Ovary (tissue), 10 donors: ENCODE measurements at places on chromosomes 5 and 9.

- no peak for DNase-seq
- no peaks in the 10 kb centered on the region for H3K27me3 ChIP-seq
- H3K4me3 ChIP-seq, result no peak overlapping the region
Observed at GRCh38 chr9:22052376-22052945, 43.4 kb upstream of the CDKN2B start.

GRCh38 chr5:107705402-107706014 is 34.8 kb upstream of the EFNA5 start:
- no peaks in the 10 kb centered on the region for H3K27me3 ChIP-seq
- no peaks in the 10 kb centered on the region for H3K4me1 ChIP-seq
- no peak overlapping the region for H3K4me3 ChIP-seq
- no peaks in the 10 kb centered on the region for H3K36me3 ChIP-seq
- DNase-seq, result no peak
- H3K27ac ChIP-seq, result no peak overlapping the region

DNA sequence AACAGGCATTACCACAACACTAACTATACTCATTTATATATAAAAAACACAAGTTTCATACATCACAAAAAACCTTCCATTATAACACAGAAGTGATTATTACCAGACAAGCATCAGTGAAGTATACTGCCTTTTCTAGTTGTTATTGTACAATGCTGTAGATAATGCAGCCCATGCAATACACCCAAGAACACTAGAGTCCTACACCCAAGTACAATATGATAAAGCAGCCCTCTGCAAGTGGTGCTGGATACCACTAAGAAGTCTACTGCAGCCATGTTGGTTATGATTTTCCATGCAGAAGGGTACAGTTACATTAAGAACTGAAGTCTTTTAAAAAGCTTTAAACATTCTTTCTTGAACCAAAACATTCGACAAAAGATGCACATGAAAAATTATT is 10.3 kb downstream of the ZFAND5 start:
- no peak overlapping the region for H3K4me3 ChIP-seq
- no peaks in the 10 kb centered on the region for H3K4me1 ChIP-seq
- H3K36me3 ChIP-seq, result no peaks in the 10 kb centered on the region
- no peak for DNase-seq
- H3K27me3 ChIP-seq, result no peaks in the 10 kb centered on the region

GRCh38 chr9:33147416-33148169 is 19.5 kb downstream of the B4GALT1 start:
- peaks cover 11% of the 10 kb centered on the region for H3K4me1 ChIP-seq
- H3K27me3 ChIP-seq, result no peaks in the 10 kb centered on the region
- H3K27ac ChIP-seq, result no peak overlapping the region
- no peak for DNase-seq
- H3K36me3 ChIP-seq, result no peaks in the 10 kb centered on the region
- no peak overlapping the region for H3K4me3 ChIP-seq

DNA sequence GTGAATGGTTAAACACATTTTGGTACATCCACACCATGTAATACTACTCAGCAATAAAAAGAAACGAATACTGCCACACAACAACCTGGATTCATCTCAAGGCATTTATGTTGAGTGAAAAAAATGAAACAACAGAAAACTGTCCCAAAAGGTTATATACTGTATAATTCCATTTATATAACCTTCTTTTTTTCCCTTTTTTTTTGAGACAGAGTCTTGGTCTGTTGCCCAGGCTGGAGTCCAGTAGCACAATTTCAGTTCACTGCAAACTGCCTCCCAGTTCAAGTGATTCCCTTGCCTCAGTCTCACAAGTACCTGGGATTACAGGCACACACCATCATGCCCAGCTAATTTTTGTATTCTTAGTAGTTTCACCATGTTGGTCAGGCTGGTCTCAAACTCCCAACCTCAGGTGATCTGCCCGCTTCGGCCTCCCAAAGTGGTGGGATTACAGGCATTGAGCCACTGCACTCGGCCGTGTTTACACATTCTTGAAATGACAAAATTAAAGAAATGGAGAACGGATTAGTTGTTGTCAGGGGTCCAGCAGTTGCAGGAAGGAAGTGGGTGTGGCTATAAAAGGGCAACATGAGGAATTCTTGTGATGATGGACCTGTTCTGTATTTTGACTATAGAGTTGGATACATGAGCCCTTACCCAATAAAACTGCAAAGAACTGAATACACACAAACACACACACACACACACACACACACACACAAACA is 17.4 kb downstream of the PPP6C start:
- DNase-seq, result no peak
- no peaks in the 10 kb centered on the region for H3K36me3 ChIP-seq

- peak; percentile 60 for DNase-seq
- no peaks in the 10 kb centered on the region for H3K36me3 ChIP-seq
- H3K4me1 ChIP-seq, result peaks cover 8% of the 10 kb centered on the region
- peak overlapping the region; percentile 99 for H3K4me3 ChIP-seq
- peak overlapping the region; percentile 65 for H3K27ac ChIP-seq
- H3K27me3 ChIP-seq, result no peaks in the 10 kb centered on the region
Observed at GRCh38 chr9:136865768-136866103, 372 bp downstream of the EDF1 start.

DNA sequence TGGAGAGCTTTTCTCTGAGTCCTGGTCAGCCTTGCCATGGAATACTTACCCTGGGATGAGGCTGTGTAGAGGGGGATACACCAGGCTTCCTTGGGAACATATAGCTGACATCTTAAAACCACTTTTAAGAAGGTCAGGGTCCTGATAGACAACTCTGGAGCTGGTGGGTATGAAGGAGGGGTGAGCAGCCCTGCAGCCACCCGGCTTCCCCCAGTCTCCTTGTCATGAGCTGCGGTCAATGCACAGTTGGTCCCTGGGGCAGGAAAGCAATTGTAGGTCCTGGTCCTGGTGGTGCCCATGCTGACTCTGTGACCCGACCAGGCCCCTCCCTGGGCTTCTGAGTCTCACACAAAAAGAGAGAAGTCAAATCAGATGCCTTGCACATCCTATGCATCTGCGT is 63.6 kb downstream of the MRPL36 start:
- H3K27ac ChIP-seq, result no peak overlapping the region
- no peak for DNase-seq
- H3K27me3 ChIP-seq, result no peaks in the 10 kb centered on the region
- no peaks in the 10 kb centered on the region for H3K36me3 ChIP-seq

DNA sequence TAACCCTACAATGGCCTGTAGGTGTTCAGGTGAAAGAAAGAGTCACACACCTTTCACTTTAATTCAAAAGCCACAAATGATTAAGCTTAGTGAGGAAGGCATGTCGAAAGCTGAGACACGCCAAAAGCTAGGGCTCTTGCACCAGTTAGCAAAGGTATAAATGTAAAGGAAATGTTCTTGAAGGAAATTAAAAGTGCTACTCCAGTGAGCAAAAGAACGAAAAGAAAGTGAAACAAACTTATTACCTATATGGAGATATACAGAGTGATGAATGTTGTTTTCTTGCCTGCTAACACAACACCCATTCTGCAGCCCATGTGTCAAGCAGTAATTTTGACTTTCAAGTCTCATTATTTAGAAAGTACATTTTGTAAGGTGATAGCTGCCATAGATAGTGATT is 254.2 kb upstream of the SLC24A2 start:
- H3K4me1 ChIP-seq, result no peaks in the 10 kb centered on the region
- H3K27ac ChIP-seq, result no peak overlapping the region
- H3K4me3 ChIP-seq, result no peak overlapping the region
- H3K36me3 ChIP-seq, result no peaks in the 10 kb centered on the region

- H3K4me3 ChIP-seq, result no peak overlapping the region
- DNase-seq, result no peak
- no peaks in the 10 kb centered on the region for H3K36me3 ChIP-seq
- H3K27me3 ChIP-seq, result no peaks in the 10 kb centered on the region
- no peak overlapping the region for H3K27ac ChIP-seq
Observed at GRCh38 chr9:122090287-122090883, 2.7 kb downstream of the TTLL11 start.
